ENCODE measurements at places on chromosomes 6 and 20.

- peak; percentile 49 for DNase-seq
These were observed 57.7 kb upstream of the VSTM2L start for GRCh38 chr20:37845241-37845681.

DNA sequence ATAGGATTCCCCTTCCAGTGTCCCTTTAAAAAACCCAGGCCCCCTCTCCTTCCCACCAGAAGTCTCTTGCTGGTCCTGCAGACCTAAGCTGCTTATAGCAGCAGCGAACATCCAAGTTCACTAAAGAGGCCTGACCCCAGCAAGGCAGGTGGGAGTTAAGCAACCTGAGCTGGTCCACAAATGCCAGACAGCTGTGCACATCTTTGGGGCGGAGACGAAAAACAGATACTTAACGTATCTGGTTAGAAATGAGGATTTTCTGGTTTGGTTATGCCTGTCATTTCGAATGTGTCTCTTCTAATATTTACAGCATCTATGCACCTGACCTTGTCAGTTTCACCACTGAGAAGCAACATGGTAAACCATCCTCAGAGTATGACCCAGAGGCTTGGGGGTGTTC lies 87.8 kb downstream of the SLC2A10 start:
- DNase-seq = no peak

DNA sequence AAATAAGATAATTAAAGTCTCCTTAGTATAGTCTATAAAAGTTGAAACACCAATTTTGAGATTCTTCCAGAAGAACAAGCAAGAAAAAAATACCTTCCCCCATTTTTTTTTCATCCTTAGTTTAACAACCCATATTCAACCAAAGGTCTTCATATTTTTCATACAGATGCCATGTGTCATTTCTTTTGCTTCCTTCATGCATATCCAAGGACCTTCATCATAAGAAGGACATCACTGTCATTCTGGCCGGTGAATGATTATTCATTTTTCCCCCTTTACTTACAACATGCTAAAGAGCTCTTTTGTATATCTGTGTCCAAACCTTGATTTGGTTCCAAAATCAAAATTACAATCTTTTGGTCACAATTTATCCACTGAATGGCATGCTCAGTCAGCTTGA lies 21.3 kb upstream of the CLIC5 start:
- DNase-seq = no peak

GRCh38 chr6:158677906-158678578 lies 28.2 kb downstream of the SYTL3 start:
- no peak for DNase-seq

GRCh38 chr6:44221291-44221960 lies 2.0 kb upstream of the SLC29A1 start:
- DNase-seq = peak; percentile 84

GRCh38 chr6:33865478-33866077 lies 61.8 kb upstream of the MLN start:
- DNase-seq = no peak

GRCh38 chr20:24016607-24017457 lies 28.3 kb upstream of the GGTLC1 start:
- no peak for DNase-seq

- DNase-seq = no peak
These were observed 306.9 kb downstream of the DHX35 start for GRCh38 chr20:39268981-39269461.

GRCh38 chr6:167750956-167751358 lies 75.8 kb upstream of the AFDN start:
- peak; percentile 90 for DNase-seq

- DNase-seq = no peak
These were observed 712.8 kb downstream of the CD109 start for GRCh38 chr6:74408844-74409243.

DNA sequence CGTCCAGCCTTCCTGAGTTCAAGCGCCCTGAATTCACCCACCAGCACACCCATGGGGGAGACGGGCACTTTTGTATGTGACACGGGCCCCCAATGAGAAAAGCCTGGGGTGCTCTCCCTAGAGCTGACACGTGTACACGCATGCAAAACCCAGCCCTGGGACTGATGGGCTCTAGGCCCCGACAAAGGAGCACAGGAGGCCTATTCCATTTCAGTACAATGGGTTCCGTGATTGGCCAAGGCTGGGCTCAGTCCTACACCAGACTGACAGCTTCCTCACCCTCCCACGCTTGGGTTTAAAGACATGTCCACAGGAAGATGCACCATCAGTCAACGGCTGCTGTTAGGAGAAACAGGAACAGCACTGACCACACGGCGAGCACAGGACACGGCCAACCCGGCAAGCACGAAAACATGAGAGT lies 8.8 kb downstream of the ZBTB46 start:
- DNase-seq = no peak

DNA sequence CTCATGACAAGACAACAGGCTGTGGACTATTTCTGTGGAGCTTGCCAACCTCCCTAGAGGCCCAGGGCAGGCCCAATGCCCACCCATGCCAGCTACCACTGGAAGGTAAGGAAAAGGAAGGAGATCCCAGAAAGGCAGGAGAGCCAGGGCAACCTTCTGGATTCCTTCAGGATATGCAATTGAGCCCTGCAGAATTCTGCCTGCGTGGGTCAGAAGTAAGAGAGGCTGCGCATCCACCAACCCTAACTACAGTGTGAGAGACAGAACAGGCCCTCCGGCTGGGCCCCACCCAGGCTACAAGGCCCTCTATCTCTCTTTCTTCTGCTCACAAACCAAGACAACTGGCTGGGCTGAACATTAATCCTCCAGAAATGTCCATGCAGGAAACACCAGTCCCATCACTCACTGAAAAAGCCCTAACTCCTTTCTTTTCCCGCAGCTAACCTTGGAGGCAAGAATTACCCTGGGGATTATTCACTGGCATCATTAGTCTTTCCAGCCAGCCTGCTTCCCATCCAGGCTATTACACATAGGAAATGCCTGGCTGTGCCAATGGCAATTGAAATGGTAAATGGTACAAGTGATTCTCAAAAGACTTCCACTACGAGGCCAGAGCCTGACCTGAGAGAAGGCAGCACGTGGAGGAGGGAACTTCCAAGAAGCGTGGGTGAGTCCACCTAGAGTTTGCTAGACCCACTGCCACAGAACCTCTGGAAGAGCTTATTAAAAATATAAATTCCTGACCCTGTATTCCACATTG lies 15.2 kb downstream of the MAP1LC3A start:
- DNase-seq = no peak

GRCh38 chr6:69391106-69391505 lies 405.7 kb downstream of the LMBRD1 start:
- no peak for DNase-seq

GRCh38 chr20:63346131-63347080 lies 14.7 kb downstream of the CHRNA4 start:
- DNase-seq = no peak

Data from DMS153 (cell line).